Right lung (tissue), 10 donors: ENCODE measurements at places on chromosomes 2 and 18. TPM values are rescaled to one million over a fixed set of nuclear protein-coding genes. Genes with fewer than 3 reads are reported as not detected.

- no peak for DNase-seq
Observed at GRCh38 chr18:837922-838321, 25.9 kb upstream of the YES1 start.

MC5R gene
- not detected for polyA plus RNA-seq

EVX2 gene
- polyA plus RNA-seq, result not detected

DNA sequence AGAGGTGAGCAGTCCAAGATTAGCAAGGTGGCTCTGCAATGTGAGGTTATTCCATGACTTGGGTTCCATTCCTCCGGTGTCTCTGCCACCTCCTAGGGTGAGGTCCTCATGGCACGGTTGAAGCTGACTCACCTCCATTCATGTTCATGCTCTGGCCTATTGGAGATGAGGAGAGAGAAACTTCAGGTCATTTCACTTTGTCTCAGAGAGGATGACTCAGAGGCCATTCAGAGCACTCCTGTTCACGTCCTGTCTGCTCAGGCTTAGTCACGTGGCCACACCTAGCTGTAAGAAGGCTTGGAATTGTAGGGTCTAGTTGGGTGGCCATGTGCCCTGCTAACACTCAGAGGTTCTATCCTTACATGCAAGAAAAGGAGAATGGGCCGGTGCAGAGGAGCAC is 67.5 kb upstream of the MBOAT2 start:
- DNase-seq, result no peak

DNA sequence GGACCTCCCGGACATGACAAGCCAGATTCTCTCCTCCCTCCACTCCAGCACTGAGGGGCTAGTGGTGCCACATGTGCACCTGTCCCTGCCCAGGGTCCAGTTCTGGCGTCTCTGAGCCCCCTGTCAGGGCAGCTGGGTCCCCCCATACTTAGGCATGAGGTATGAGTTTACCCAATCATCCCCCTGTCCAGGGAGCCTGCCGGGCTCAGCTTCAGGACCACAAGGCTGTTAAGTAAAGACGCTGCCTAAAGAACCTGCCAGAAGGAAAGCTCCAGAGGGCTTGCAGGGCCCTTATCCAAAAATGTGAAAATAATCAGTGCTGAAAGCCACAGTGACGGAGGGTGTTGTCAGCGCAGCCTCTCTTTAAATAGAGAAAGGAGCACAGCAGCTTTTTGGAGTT is 40.0 kb downstream of the SH3BP4 start:
- DNase-seq, result no peak

DNA sequence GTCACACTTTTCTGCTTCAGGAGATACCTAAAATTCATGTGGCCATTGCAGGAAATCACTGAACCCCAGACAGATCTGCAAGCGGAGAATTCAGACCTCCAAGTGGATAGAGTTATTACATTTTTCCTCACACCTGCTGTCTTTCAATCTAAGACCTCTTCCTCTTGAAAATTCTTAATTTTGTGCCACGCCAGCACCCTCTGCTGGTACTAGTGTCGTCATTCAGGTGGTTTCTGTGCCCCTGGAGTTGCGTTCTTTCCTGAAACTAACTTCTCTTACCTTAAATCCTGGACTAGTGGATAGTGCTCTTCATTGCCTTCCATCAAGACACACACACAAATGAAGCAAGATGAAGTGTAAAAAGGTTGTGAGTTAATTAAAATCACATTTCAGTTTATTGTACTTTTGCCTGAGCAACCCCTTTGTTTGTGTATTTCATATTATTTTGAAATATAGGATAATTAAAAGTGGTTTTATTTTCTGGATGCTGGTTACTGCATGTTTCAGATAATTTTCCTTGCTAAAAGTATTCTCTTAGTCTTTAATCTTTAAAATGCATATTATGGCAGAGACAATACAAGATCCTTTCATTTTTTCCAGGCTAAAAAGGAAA is 1.6 kb upstream of the DNER start:
- DNase-seq, result no peak

DNA sequence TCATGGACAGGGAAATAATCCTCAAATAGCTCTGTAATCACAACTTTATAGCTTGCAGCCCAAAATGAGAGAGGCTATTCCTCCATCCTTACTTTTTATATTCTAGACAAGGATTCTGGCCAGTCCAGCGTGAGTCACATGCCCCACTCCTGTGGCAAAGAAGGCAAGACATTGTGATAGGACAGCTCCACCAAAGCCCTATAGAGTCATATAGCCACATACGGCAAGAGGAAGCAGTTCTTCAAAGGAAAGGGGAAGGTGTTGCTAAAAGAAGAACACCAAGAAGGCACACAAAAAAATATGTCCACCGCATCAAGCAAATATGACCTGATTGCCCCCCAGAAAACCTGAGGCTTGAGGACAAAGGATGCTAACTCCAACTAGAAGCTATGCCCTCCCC is 3.4 kb upstream of the GFPT1 start:
- DNase-seq, result no peak

DNA sequence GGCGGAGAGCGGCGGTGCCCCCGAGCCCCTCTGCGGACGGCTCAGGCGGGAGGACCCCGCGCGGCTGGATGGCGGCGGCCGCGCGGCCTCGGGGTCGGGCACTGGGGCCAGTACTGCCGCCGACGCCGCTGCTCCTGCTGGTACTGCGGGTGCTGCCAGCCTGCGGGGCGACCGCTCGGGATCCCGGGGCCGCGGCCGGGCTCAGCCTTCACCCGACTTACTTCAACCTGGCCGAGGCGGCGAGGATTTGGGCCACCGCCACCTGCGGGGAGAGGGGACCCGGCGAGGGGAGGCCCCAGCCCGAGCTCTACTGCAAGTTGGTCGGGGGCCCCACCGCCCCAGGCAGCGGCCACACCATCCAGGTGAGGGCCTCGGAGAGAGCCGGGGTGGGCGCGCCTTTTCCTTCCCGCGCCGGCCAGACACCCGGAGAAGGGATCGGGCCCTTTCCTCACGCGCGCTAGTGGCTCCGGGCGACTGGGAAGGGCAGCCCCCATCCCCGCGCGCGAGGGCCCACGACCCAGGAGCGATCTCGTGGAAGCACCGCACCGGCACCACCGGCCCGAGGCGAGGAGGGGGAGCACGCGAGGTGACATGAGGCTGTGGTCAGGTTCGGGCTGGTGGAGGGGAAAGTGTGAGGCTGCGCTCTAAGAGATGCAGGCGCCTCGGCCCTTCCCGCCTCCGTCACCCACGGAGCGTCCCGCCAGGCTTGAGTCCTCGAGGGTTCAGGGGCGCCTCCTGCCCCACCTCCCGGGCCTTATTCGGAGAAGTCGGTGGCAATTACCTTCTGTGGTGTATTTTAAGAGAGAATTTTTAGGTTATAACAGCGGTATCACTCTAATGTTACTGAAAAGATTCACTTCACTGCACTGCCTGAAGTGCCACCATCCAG is 607 bp downstream of the LAMA3 start:
- no peak for DNase-seq

GRCh38 chr18:63472380-63472779 is 4.4 kb upstream of the SERPINB5 start:
- DNase-seq, result no peak

DNA sequence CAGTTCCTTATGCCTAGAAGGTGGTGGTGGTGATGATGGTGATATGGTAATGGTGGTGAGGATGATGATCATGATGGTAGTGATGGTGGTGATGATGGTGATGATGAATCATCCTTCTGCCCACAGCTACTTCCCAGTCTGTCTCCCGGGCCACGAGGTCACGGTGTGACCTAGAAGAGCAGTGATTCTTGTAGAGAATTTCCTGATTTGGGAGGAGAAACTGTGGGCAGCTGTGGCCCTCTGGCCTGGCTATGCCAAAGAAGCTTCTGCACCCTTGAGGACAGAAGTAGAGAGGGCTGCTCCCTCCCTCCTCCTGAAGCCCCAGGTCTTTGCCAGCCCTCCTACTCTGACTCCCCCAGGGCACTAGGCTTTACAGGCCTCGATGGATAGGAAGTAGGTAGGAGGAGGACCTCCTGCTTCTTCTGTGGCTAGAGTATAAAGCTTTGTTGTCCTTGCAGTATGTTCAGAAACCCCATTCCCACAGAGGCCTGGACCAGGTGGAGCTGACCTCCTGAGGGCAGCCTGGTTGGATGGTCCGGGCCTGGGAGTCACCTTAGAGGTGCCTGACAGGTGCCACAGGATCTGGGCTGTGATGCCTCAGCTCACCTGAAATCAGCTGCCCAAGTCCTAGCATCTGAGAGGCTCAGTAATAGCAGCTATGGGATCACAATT is 57.9 kb upstream of the EPAS1 start:
- no peak for DNase-seq

AQP12A gene
- polyA plus RNA-seq, result not detected

GRCh38 chr2:85705680-85706039 is 11.5 kb downstream of the GNLY start:
- peak; percentile 56 for DNase-seq

GRCh38 chr2:36536776-36537175 is 61.2 kb downstream of the FEZ2 start:
- no peak for DNase-seq

DNA sequence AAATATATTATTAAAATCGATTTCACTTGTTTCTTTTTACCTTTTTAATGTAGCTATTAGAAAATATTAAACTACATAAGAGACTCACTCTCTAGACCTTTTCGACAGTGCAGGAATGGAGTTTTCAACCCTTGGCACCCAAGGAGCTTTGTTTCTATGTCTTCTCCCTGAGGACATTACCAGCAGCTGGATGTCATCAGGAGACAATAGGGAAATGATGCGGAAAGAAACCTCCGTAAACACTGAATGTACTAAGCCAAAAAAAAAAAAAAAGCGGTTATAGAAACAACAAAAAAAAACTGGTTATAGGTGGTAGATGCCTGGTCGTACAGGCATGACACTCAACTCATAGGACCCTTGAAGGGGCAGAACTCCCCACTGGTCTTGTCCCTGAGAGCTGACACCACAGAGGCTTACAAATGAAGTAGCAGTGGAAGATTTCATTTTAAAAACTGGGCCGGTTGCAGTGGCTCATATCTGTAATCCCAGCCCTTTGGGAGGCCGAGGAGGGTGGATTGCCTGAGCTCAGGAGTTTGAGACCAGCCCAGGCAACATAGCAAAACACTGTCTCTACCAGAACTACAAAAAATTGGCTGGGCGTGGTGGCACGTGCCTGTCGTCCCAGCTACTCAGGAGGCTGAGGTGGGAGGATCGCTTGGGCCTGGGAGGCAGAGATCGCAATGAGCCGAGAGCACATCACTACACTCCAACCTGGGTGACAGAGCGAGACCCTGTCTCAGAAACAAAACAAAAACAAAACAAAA is 23.8 kb downstream of the THAP4 start:
- DNase-seq, result peak; percentile 76

AMER3 gene
- polyA plus RNA-seq, result 0.06 TPM

- no peak for DNase-seq
Observed at GRCh38 chr18:26457611-26458353, 90.6 kb downstream of the KCTD1 start.

EIF5B gene
- polyA plus RNA-seq, result 69.3 TPM

- DNase-seq, result no peak
Observed at GRCh38 chr2:174794851-174795374, 30.6 kb upstream of the CHRNA1 start.

- DNase-seq, result no peak
Observed at GRCh38 chr2:128342550-128342949, 23.9 kb upstream of the HS6ST1 start.

DNA sequence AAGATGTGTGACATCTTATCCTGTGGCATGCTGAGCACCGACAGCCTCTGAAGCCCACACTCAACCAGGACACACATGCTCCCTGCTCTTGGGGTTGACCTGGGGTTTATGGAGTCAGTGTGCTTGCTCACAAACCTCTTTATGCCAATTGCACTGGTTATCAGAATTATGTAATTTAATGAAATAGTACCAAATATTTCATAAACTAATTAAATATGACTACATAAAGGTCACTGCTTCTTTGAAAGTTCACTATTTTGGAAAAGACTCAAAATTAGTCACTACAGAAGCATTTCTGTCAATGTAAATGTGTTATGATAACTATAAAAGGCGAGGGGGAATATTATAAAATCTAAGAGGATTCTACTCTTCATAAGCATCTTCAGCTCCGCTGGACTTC is 76.7 kb downstream of the FHOD3 start:
- DNase-seq, result no peak

- DNase-seq, result no peak
Observed at GRCh38 chr2:119249311-119249710, 25.7 kb downstream of the STEAP3 start.

DNA sequence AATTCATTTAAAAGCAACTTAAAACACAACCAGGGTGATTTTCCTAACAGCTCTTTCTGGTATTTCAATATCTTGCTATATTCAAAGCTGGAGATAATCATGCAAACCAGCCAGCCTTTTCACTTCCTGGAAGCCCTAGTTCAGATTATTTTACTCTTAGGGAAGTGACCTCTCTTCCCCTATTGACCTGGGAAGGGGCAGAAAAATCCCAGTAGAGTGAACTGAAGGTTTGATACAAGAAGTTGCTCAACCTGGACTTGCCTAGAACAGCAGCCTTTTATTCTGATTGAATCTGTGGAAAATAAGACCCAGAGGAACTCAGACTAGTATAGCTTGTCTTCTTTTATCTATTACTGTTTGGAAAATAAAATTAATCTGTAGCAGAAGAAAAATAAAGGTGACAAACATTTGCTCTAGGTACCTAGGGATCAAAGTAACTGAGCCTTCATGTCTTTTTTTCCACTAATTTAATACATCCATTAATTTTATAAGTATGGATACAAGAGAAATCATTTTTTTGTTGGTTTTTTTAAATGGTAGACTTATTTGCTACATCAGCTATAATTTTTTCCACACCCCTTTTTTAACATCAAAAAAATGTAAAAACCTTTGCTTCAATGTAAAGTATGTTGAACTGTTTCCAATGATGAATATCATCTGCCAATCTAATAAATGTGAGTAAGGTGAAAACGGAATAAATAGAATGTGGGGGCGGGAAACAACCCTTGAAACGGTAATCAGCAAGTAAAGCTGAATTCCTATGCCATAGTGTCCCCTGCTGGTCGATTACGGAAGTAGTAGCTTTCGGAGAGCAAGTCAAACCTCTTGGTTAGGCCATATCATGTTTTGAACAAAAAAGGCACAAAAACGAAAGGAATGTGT is 629.9 kb downstream of the NRXN1 start:
- peak; percentile 15 for DNase-seq

DNA sequence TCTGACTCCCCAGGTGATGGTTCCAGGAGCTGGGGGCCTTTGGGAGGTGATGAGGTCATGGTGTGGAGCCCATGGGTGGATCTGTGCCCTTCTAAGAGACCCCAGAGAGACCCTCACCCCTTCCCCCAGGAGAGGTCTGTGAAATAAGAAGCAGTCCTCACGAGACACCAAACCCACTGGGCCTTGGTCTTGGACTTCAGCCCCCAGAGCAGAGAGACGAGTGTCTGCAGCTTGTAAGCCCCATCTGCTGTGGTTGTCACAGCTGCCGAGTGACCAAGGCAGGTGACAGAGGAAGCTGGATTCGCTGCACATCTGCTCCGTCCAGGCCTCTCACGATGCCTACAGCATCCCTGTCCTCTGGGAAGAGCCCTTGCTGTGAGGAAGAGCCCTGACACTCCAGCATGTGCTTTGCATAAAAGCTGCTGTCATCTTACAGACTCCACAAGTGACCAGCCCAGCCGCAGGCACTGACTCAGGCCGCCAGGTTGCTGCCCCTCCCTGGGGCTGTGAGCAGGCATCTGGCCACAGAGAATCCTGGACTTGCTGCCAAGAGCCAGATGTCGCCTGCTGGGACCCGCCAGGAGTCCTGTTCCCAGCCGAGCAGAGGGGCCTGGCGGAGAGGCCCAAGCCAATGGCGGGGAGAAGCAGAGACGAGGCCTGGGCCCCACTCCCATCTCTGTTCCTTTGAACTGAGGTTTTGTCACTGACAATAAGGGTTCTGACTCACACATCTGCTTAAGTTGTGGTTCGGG is 150.8 kb downstream of the PXDN start:
- no peak for DNase-seq
